ENCODE measurements at places on chromosomes 5 and 9.

DNA sequence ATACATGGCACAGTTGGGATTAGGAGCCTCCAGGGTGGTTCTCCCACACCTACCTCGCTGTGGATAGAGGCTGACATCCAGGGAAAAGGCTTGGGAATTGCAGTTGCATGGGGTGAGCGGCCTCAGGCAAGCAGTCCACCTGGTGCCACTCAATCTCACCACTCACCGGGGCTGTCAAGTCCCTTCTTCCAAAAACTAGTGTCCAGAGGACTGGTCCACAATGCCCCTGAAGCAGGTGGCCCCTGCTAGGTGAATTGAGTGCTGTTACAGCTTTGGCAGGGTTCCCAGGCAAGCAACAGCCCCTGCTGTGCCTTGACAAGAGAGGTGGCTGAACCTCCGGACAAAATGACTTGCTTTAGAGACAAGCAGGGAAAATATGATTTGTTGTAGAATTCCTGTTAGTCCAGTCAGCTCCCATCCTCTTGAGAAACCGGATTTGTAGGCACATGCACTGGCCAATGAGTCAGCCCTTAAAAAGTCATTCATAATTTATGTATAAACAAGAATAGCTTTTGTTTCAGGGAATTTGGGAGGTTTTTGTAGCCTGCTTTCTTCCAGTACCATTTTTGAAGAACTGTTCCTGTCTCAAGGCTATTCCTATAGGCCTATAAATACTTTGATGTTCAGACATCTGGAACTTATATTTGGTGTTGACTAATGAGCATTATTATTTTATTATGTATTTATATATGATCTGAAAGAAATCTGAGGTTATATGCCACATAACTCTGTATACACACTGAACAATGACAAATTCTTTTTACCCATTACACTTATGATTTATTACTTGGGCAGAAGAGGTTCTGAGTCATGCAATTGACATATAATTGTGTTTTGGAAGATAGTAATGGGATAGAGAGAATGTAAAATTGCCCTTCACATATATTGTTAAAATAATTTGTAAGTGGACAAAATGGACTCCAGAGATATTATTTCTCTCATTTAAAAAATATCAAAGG, 411.1 kb downstream of the ACTL7B start:
- peak; percentile 82 for DNase-seq

DNA sequence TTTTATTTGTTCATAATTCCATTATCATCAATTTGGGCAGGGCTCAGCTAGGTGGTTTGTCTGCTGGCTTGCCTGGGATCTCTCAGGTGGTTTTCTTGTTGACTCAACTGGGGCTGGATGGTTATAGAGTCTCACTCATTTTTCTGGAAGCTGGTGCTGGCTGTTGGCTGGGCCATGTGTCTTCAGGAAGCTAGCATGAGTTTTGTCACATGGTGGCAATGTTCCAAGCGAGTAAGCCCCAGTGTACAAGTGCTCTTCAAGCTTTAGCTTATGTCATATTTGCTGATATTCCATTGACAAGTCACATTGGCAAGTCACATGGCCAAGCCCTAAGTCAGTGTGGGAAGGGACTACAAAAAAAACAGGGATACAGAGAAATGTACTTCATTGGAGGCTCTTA, 2.3 kb upstream of the RASEF start:
- DNase-seq, result no peak

DNA sequence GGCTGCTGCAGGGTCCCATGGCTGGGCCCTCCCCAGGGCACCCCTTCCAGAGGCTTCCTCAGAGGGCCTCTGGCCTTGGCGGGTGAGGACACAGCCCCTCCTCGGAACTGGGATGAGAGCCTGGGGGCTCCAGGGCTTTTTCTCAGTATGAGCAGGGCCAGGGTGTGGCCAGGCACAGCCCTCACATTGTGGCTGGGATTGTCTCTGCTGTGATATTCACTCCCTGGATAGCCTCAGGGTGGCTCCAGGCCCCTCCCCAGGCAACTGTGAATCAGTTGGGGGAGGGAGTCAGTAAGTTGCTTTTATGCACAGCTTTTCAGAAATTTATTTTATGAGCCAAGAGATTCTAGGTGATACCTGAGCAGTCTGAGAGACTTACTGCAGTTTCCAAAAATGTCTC, 135.7 kb downstream of the CACNA1B start:
- no peak for DNase-seq

- DNase-seq, result no peak
Observed at GRCh38 chr5:132202711-132203463, 24.8 kb downstream of the P4HA2 start.

GRCh38 chr5:132451387-132451786, 39.2 kb downstream of the IRF1 start:
- DNase-seq, result peak; percentile 52

DNA sequence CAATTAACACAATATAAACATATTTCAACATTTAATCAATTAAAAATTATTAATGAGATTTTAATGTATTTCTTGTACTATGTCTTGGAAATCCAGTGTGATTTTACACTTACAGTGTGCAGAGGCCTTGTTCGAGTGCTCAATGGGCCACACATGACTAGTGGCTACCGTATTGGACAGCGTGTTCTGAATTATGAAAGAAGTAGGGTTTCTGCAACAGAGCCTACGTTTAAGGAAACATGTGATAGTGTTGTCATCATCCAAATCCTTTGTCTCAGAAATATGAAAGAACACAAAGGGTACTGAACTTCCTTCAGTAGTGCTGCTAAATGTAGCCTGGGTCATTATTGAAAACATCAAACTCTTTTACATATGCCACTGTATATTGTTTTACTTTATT, 29.5 kb downstream of the NPR3 start:
- DNase-seq, result no peak

GRCh38 chr5:6442333-6442732, 6.3 kb upstream of the UBE2QL1 start:
- no peak for DNase-seq

DNA sequence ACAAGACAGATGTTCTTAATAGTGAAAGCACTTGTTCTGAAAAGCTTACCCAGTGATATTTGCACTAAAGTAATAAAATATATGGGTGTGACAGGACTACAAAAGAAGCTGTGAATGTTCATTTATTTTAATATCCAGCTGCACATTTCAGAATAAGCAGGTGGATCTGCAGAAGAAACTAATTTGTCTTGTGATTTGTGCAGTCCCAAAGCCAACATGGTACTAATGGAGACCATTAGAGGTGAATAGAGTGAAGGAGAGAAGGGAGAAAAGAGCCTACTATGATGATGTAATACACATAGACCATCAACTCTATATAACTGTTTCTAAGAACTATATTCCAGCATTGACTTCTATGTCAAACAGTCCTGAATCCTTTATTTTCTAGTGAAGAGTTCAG, 362.8 kb downstream of the ISL1 start:
- DNase-seq, result no peak

DNA sequence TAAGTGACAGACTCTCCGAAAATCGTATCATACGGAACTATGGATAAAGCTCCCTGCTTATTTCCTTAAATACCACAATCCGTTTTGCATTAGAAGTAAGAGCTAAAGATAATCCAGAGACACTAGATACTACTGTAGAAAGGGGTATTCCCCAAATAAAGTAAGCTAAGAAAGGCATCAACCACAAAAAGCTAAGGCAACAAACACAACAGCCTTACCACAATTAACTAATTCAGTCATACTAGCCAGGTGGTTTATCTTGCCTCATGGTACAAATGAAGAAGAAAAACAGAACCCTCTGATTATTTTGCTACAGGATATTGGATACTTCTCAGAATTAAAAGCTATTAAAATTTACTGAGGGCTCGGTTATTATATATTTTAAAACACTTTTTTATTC, 14.1 kb downstream of the ERP44 start:
- no peak for DNase-seq

GRCh38 chr5:56054666-56055065, 59.9 kb upstream of the IL6ST start:
- no peak for DNase-seq

All from AG20443 (cell line).